ENCODE measurements at places on chromosomes 7 and 10. TPM values are rescaled to one million over a fixed set of nuclear protein-coding genes. Genes with fewer than 3 reads are reported as not detected.

DNA sequence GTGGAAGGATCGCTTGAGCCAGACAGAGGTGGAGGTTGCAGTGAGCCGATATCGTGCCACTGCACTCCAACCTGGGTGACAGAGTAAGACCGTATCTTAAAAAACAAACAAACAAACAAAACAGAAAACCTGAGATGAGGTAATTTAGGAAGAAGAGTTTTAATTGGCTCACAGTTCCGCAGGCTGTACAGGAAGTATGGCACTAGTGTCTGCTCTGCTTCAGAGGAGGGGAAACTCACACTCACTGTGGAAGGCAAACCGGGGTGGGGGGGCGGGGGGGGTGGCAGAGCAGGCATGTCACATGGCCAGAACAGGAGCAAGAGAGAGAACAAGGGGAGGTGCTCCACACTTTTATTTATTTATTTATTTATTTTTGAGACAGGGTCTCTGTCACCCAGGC, 5.1 kb downstream of the UBE2D4 start:
- peak; percentile 0 for DNase-seq

DNA sequence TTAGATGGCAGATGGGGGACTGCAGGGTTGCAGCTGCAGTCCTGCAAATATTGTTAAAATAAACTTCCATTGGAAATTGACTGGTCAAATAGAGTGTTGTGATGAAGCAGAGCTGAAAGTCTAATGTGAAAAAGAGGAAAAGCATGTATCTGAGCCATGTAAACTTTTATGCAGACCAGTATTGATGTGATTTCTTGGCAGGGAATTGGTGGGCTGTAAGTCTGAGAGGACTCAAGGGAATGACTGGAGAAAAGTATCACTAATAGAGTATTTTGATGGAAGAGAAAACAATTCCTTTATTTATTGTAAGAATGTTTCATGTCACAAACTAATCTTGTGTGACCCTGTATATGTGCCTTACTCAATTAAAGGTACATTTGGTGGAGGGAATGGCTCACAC, 155.5 kb downstream of the PPP1R9A start:
- DNase-seq, result no peak

- peak; percentile 21 for DNase-seq
Observed at GRCh38 chr10:101446947-101447346, 93.0 kb downstream of the BTRC start.

DNA sequence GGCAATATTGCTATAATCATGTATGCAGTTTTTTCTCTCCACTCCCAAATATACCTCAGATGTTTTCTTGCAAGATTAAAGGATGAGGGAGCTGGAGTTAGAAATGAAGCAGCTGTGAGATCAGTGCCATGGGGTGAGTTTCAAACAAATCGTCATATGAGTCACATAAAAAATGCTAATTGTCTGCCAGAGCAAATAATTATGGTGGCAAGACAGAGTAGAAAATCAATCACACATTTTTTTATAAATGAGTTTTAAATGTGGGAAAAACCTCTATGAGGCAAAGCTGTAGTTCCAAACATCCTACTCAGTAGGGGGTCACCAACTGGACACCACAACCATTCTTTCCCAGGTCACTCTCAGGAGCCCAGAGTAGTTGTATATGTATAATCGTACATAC, 55.3 kb downstream of the CH25H start:
- no peak for DNase-seq

DNA sequence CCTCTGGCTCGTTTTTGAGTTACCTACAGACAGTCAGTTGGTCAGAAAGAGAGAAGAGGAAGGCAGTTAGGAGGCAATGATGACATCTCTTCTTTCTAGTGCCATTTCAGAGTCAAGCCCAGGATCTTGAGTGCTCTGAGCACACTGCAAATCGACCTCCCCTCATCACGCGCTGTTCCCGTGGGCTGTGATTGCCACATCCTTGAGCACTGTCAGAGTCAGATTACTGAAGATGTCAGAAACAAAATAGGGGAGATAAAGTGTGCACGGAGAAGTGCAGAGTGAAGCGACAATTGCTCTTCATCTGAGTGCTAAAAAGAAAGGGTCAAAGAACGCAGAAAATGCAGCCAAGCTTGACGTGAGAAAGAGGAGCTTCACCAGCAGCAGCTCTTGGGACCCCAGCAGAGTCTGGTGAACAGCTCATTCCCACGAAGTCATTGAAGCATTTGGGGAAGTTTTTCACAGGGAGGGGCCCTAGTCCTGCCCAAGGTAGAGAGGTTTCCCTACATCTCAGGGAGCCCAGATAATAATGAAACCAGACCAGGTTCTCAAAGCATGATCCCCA, 661.7 kb upstream of the AUTS2 start:
- no peak for DNase-seq

- DNase-seq, result no peak
Observed at GRCh38 chr7:128446306-128446705, 9.4 kb upstream of the HILPDA start.

DNA sequence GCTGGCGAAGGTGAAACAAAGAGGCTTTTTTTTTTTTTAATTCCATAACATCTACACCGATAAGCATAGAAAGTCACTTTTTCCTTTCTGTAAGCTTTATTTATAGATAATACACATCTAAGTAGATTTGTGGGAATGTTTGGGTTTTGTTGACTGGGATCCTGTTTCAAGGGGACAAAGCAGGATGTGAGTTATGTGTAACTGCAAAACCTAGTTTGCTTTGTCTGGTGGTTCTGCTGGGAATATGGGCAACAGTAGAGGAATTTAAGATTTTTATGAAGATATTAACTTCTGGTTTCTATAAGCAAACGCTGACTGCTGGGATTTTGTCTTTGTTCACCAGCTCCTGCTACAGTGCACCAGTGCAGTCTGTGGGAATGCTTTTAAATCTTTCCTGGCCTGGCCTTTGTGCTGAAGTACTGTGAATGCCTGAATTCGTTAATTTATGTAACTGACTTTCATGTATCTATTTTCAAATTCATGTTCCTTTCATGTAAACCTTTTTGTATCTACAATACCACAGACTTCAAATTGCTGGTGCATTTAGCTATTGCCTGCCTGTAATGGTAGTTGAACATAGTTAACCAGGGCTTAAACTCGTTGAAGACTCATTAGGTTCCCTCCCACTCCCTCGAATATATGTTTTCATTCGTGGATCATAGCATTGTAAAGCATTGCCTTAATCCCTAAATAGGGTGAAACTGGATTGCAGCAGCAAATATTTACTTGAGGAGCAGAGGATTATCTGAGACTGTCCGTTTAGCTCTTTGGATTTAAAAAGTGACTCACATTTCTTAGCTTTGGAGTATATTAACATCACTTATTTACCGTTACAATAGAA, 1.5 kb downstream of the KLHL7 start:
- no peak for DNase-seq

GRCh38 chr10:62456611-62457101, 82.5 kb downstream of the ZNF365 start:
- DNase-seq, result no peak

DNA sequence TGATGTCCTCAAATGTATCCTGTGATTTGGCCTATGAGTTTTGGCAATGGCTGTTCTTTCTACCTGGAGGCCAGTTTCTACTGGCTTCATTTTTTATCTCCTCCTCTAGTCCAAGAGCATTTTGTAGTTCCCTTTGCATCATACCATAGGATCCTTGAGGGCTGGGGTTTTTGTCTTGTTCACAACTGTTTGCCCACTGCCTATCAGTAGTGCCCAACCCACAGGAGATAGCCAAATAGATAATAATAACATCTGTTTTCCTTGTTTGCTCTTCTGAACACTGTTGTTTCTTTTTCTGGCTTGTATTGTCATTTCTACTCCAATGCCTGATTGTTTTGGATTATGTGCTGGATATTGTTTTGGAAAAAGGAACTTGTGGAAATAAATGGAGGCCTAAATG, 3.4 kb downstream of the CDK1 start:
- DNase-seq, result no peak

- no peak for DNase-seq
Observed at GRCh38 chr7:101238226-101239182, 902 bp upstream of the CLDN15 start.

DNA sequence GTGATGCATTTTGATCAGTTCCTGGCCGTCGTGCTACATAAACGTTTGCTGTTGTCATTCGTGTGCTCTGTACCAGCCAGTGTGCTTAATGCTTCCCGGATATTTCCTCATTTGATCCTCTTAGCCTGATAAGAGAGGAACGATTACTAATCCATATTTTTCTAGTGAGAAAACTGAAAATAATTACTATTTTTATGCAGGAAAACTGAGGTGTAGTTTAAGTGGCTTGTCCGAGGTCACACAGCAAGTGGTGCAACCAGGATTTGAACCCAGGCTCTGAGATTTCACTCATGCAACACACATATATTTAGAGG, 650 bp upstream of the SORBS1 start:
- DNase-seq, result no peak

- DNase-seq, result no peak
Observed at GRCh38 chr10:58921421-58921855, 255.0 kb upstream of the PHYHIPL start.

- DNase-seq, result peak; percentile 83
Observed at GRCh38 chr7:155918720-155919390, 106.6 kb upstream of the SHH start.

- DNase-seq, result no peak
Observed at GRCh38 chr10:79905322-79906314, 43.3 kb downstream of the SFTPD start.

- DNase-seq, result peak; percentile 87
Observed at GRCh38 chr10:50623663-50624412, at the start of gene SGMS1. TSS of gene SGMS1 (minus strand) at chr10:50623956. CDS start at chr10:50344114, 279,842 bp downstream.

- no peak for DNase-seq
Observed at GRCh38 chr7:29894256-29894655, 87.9 kb downstream of the WIPF3 start.

LIPK gene
- total RNA-seq, result not detected

TWIST1 gene
- total RNA-seq, result 6.1 TPM

DDC gene
- 0.58 TPM for total RNA-seq

IFIT5 gene
- total RNA-seq, result 19.3 TPM

MACC1 gene
- 3.3 TPM for total RNA-seq
